GM04503 (cell line): ENCODE measurements at places on chromosomes 12 and 14.

DNA sequence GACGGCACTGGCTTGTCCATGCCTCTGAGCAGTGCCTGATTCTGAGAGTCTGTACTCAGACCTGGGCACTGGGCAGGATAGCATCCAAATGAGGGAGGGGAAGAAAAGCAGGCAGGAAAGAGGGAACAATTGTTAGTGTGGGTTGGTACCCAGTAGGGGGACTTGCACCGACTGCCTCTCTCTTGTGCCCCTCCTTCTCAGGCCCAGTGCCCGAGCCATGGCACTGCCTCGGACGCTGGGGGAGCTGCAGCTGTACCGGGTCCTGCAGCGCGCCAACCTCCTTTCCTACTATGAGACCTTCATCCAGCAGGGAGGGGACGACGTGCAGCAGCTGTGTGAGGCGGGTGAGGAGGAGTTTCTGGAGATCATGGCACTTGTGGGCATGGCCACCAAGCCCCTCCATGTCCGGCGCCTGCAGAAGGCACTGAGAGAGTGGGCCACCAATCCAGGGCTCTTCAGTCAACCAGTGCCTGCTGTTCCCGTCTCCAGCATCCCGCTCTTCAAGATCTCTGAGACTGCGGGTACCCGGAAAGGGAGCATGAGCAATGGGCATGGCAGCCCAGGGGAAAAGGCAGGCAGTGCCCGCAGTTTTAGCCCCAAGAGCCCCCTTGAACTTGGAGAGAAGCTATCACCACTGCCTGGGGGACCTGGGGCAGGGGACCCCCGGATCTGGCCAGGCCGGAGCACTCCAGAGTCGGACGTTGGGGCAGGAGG, 2.2 kb downstream of the NAB2 start:
- no peak for DNase-seq

DNA sequence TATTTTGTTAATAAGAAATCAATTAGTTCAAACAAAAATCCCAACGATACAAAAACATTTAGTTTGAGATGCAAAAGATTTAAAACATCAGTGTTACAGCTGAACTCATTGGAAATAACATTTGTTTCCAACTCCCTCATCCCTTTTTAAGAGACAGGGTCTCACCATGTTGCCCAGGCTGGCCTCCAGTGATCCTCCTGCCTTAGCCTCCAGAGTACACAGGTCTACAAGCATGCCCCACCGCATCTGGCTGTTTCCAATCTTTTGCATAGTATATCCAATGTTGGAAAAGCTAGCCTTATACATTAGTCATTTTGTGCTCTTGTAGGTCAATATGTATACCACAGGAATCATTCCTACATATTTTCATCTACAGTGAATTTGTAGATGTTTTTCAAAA, 11.5 kb downstream of the RSRC2 start:
- DNase-seq, result no peak

DNA sequence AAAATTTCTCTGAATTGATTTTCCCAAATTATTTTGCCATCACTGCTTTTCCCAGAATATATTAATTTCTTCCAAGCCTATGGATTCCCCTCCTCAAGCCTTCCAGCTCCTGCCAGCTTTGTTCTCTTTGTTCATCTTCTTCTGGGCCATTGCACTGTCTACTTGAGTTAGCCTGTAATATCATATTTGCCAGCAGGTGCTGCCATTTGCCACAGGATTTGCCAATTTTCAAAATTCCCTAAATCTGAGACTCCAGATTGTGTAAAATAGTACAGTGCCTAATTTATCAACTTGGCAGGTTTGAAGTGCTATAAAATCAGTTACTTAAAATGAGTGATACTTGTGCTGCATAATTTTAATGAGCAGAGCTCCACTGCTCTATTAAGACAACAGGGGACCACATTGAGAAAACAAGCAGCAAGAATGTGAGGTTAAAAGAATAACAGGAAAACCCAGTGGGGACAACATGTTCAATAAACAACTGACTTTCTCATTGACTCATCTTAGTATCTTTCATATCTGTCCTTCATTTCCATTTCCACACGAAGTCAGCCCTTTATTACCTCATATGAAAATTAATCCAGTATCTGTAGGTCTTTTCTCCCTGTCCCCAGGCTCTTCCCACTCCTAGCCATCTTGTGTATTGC, 84.6 kb upstream of the CCDC196 start:
- no peak for DNase-seq

GRCh38 chr14:106812788-106813476, 1286.5 kb downstream of the TMEM121 start:
- DNase-seq, result no peak

DNA sequence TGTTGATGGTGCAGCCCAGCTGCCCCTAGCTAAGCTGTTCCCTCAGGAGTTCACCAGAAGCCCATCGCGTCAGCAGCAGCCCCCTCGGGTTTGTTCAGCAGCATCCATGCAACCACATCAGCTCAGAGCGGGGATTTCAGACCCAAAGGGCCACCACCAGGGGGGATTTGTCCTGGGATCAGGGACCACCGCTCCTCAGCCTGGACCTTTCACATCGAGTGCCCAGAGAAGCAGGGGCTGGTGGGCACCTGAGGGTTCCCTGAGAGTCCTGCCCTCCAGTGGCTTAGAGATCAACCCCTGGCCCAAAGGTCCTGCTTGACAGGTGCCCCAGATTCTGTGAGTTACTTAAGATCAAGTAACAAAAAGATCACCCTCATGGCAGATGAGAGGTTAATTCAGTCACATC, 65.9 kb upstream of the C14orf180 start:
- DNase-seq, result no peak

DNA sequence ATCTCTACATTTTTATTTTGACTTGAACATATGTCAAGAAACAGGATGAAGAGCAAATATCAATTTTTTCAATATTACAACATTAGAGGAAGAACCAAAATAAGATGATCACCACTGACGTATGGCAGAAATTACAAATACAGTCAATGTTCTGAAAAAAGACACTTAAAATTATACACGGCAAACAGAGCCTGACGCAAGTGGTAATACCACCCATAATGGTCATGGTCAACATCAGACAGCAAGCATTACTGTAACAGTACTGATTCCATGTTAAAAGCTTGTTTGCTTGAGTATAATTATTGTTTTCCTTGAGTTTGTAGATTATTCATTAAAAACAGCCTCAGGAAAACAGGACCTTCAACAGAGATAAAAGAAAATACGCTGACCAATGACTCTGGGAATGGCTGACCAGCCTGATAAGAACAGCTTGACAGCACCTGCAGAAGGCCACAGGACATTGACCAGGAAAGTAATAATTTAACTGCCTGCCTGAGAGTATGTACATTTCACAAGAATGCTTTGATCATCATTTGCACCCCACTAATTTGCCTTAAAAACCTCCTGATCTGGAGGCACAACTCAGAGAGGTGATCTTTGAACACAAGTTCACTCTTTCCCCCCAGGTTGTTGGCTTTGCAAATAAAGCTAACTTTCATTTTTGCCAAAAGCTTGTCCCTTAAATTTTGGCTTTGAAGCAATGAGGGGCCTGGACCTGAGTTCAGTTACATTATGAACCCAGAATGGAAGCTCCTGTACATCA, 187.3 kb downstream of the IPO8 start:
- DNase-seq, result no peak

DNA sequence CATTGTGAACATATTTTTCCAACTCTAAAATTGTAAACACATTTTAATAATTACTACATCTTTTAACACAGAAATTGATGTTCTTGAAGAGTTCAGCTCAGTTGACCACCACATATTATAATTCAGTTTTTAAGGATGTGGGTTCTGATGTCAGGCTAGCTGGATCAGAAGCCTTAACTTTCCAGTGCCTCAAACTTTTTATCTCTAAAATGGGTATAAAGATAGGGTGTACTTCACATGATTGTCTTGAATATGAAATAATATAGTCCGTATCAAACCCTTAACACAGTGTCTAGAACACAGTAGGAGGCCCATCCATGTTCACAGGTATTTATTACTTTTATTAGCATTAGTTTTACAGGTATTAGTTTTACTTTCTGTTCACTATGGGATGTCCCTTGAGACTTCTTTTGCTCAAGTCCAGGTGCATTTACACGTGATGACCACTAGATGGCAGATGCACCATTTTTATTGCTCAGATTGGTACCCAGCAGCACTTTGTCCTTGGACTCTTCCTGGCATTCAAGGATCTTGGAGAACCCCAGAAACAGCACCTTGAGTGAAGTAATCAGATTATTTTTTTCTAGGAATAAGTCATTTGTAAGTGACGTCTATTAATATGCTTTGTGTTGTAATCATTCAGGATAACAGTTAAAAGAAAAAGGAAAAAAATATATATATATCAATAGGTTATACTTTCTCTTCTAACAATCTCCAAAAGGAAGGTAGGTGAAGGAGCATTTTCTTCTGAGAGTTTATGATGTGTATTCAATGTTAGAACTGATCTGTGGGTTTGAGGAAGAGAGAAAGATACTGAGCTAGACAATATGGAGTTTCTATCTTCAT, 580.2 kb downstream of the ETNK1 start:
- DNase-seq, result peak; percentile 4

GRCh38 chr12:123873793-123874192, 98.8 kb downstream of the CCDC92 start:
- DNase-seq, result no peak

DNA sequence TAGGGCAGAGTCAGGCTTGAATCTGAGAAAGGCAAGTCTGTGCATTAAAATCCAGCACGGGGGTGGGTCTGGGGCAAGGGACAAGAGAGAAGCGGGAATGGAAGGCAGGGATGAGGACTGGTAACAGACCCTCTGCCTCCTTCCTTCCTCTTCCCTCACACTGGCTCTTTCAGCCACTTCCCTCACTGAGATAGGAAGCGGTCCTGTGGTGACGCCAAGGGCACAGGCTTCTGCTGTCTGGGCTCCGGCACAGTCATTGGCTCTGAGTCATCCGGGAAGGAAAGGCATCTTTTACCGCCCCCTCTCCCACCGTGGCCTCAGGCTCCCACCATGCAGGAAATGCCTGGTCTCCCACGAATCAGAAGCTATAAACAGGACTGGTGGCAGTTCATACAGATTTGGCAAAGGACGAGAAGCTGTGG, 70.2 kb downstream of the ETV6 start:
- peak; percentile 76 for DNase-seq

DNA sequence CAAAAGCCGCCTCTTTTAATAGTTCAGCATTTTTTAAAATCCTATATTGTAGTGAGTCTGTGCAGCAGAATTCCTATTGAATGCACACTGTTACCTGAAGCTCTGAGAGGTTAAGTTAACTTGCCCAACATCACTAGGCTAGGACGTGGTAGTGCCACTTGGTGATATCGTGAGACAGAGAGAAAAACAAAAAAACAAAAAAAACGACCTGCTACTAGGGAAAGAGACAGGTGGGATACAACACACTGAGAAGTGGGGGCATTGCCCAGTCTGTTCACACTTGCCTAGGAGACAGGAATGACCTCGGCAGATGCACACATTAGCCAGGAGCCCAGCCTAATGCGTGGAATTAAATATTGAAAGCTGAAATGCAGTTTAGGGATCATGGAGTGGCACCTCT, 129.7 kb upstream of the CCND2 start:
- no peak for DNase-seq

GRCh38 chr12:43835264-43835655, 621 bp upstream of the TMEM117 start:
- DNase-seq, result no peak

DNA sequence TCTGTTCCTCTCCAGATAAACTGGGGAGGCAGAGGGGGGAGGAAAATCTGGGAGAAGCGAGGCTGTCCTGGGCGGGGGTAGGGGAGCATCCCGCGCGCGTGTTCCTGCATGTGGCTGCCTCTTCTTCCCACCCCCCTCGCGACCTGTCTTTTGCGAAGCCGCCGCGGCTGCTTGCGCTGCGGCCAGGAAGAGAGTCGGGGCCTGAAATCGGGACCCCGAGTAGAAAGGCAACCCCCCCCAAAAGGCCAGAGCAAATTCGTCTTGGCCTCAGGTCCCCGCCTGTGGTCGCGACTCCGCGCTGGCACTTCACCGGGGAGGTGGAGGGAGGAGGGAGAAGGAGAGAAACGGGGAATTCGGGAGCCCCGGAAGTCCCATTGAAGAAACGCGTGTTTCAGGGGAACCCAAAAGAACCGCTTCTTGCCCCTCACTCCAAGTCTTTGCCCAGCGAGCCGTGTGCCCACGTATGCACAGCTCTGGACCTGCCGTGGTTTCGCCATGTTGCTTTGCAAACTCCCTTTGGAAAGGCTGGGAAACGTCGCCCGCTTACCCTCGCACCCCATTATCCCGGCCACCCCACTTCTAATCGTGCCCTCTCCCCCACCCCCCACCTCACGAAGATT, 944 bp downstream of the CCND2 start:
- no peak for DNase-seq

GRCh38 chr14:55370883-55371455, 40.7 kb downstream of the ATG14 start:
- no peak for DNase-seq

GRCh38 chr14:28876572-28876945, 110.0 kb downstream of the FOXG1 start:
- DNase-seq, result no peak

- DNase-seq, result peak; percentile 45
Measured at GRCh38 chr12:25769082-25769945, 189.2 kb upstream of the RASSF8 start.

- no peak for DNase-seq
Measured at GRCh38 chr14:104102282-104102914, 16.9 kb downstream of the ASPG start.

- DNase-seq, result no peak
Measured at GRCh38 chr14:66842911-66843512, 335.1 kb downstream of the GPHN start.

DNA sequence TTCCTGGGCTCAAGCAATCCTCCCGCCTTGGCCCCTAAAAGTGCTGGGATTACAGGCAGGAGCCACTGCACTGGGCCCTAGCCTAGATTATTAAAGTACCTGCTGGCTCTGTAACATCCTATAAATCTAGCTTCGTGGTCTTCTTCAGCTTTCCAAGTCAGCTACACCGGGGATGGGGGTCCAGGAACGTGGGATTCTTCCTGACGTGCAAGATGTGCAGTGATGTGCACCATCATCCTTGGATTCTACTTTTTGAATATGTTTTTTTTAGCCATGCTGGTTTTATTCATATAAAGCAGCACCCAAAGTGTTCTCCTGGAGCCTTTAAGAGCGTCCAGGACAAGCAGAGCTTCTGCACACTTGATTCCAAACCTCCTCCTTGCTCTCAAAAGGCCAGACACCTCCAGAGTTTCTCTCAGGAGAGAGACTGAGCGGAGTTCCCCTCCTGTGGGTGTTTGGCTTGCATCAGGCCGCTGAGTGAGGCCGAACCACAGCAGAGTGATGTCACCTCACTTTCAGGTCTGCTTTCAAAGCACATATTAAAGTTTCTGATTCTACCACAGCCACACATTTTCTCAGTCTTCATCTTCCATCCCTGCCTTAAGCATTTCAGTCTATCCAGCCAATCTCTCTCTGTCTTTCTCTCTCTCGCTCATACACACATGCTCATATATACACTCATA, 33.4 kb downstream of the VCPKMT start:
- no peak for DNase-seq

- no peak for DNase-seq
Measured at GRCh38 chr14:104882325-104882973, 17.4 kb downstream of the CEP170B start.

GRCh38 chr12:47534695-47535094, 171.1 kb downstream of the RPAP3 start:
- DNase-seq, result no peak
